ENCODE measurements at places on chromosomes 5 and 9.
A peak's percentile ranks its signal among the peaks of the same experiment; 100 is the strongest.

- H3K27ac ChIP-seq: no peak overlapping the region
- no peak for DNase-seq
- H3K4me3 ChIP-seq: no peak overlapping the region
- H3K27me3 ChIP-seq: no peaks in the 10 kb centered on the region
- H3K4me1 ChIP-seq: no peaks in the 10 kb centered on the region
These were observed 49.4 kb upstream of the EBF1 start for GRCh38 chr5:159149085-159149484.

DNA sequence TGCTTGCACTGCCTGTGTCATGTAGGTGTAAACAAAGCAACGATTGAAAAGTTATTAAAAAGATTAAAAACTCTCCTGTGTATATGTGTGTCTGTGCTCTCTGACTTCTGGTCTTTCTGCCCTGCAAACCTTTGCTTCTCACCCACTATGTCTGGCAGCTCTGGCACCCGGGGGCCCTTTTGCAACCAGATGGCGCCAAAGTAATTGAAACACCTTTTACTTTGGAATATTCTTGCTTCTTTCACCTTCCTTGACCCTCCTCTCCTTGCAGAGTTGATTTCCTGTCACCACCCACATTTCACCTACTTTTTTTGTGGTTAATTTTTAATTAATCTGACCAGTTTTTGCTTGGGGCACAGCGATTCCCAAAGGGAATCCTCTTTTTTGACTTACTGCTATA, 275.5 kb downstream of the ARHGEF28 start:
- no peak for DNase-seq
- no peaks in the 10 kb centered on the region for H3K36me3 ChIP-seq
- H3K4me3 ChIP-seq: no peak overlapping the region

- no peak overlapping the region for H3K27ac ChIP-seq
- H3K27me3 ChIP-seq: peaks cover 10% of the 10 kb centered on the region
- DNase-seq: no peak
- peak overlapping the region; percentile 63 for H3K4me3 ChIP-seq
These were observed 538 bp downstream of the PRRT1B start for GRCh38 chr9:131545786-131546335.

DNA sequence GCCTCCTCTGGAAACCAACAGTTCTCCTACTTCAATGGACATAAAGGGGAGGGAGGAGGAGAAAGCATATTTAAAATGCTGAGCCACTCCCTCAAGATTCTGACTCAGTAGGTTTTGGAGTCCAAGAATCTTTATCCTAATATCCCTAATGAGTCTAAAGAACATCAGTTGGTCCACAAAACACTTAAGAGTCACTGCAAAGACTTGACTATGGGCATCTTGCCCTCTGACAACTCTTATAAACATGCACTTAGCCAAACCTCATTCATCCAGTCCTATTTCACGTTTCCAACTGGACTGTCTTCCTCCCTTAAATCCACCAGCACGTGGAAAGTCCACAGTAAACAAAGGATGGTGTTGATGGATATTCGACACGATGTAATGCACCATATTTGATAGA, 172.5 kb downstream of the FAM114A2 start:
- no peak for DNase-seq
- no peak overlapping the region for H3K27ac ChIP-seq
- H3K36me3 ChIP-seq: no peaks in the 10 kb centered on the region
- peaks cover 10% of the 10 kb centered on the region for H3K27me3 ChIP-seq
- no peaks in the 10 kb centered on the region for H3K4me1 ChIP-seq

DNA sequence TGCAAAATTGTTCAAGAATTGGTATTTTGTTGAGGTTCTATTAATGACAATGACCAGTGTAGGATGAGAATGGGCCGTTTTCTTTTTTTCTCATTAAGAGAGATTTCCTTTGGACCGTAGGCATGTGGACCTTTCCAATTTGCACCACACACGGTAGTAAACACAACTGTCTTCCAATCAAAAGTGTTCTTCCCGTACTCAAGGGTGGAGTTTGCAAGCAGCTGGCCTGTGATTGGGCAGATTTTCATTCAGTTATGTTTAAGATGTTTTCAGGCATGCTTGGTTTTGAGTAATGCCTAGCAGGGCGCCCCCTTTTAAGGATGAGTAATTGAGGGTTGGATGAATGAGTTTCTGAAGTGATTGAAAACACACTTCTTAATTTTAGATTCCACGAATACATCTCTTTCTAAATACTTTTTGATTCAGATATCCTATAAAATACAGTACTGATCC, 2.5 kb downstream of the KDM3B start:
- no peaks in the 10 kb centered on the region for H3K27me3 ChIP-seq
- H3K36me3 ChIP-seq: peaks cover 9% of the 10 kb centered on the region
- peaks cover 9% of the 10 kb centered on the region for H3K4me1 ChIP-seq
- peak overlapping the region; percentile 93 for H3K4me3 ChIP-seq
- peak; percentile 13 for DNase-seq
- no peak overlapping the region for H3K27ac ChIP-seq

GRCh38 chr5:11384441-11385250, 519.6 kb downstream of the CTNND2 start:
- peak overlapping the region; percentile 68 for H3K4me3 ChIP-seq
- H3K4me1 ChIP-seq: peaks cover 13% of the 10 kb centered on the region
- peaks cover 60% of the 10 kb centered on the region for H3K27me3 ChIP-seq
- no peaks in the 10 kb centered on the region for H3K36me3 ChIP-seq
- peak; percentile 46 for DNase-seq
- no peak overlapping the region for H3K27ac ChIP-seq

DNA sequence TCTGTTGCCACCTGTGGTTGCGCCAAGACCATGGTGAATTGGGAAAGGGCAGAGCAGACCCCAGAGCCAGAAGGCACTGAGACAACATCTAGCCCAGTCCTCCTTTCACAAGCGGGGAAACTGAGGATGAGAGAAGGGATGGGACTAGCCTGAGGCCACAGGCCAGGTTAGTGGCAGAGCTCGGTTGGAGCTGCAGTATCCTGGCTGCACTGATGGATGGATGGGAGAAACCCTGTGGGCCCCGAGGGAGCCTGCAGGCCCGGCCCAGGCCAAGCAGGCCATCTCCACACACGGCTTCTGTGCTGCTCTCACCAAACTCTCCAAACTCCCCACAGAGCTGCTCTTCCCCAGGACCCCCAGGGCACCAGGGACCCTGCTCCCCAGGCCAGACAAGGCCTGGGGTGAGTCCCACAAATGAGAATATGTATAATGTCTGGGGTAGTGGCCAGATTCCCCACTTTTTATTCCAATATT, 60.2 kb downstream of the TSTD2 start:
- no peak for DNase-seq
- H3K27me3 ChIP-seq: no peaks in the 10 kb centered on the region
- H3K4me3 ChIP-seq: no peak overlapping the region
- no peaks in the 10 kb centered on the region for H3K36me3 ChIP-seq

GRCh38 chr5:127446626-127447025, 70.8 kb upstream of the PRRC1 start:
- no peak overlapping the region for H3K4me3 ChIP-seq
- no peaks in the 10 kb centered on the region for H3K36me3 ChIP-seq
- H3K4me1 ChIP-seq: no peaks in the 10 kb centered on the region
- DNase-seq: no peak
- peaks cover 42% of the 10 kb centered on the region for H3K27me3 ChIP-seq
- H3K27ac ChIP-seq: no peak overlapping the region

DNA sequence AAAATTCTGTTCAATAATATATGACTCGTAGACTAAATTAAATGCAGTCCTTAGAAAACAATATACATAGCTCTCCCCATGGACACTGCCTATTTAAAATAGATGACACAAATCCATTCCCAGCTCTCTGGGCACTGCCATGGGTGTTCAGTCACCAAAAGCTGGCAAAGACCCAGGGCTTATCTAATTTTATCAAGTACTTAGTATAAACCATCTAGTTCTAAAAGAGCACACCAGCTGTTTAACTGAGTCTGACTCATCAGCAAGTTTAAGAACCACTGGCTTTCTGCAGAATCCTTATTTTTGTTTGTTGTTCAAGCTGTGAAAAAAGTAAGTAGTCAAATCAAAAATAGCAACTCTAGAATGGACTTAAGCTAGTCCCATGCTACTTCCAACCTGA, 107.6 kb downstream of the PLPP1 start:
- no peak overlapping the region for H3K27ac ChIP-seq
- no peaks in the 10 kb centered on the region for H3K27me3 ChIP-seq
- H3K4me1 ChIP-seq: no peaks in the 10 kb centered on the region
- H3K4me3 ChIP-seq: no peak overlapping the region

GRCh38 chr5:103410172-103410571, 151.6 kb downstream of the MACIR start:
- no peak for DNase-seq
- H3K4me1 ChIP-seq: no peaks in the 10 kb centered on the region
- no peak overlapping the region for H3K27ac ChIP-seq
- H3K36me3 ChIP-seq: no peaks in the 10 kb centered on the region
- H3K27me3 ChIP-seq: no peaks in the 10 kb centered on the region
- no peak overlapping the region for H3K4me3 ChIP-seq

DNA sequence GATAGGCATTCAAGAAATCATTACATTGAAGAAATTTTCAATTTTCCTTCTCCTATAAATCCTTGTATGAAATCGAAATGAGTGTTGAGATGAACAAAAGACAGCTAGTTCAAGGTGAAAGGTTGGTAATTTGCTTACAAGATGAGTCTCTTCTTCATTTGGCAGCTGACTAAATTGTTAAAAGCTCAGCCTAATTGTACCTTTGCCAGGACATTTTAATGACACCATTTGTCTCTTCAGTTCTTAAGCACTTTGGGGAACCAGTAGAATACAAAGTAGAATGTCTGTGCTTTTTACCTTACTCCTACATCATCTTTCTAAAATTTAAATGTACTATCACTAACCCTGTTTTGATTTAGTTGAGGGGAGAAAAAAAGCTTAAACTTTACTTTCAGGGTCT, 59.4 kb downstream of the GRAMD2B start:
- peak overlapping the region; percentile 6 for H3K27ac ChIP-seq
- H3K4me1 ChIP-seq: peaks cover 13% of the 10 kb centered on the region
- no peaks in the 10 kb centered on the region for H3K27me3 ChIP-seq

DNA sequence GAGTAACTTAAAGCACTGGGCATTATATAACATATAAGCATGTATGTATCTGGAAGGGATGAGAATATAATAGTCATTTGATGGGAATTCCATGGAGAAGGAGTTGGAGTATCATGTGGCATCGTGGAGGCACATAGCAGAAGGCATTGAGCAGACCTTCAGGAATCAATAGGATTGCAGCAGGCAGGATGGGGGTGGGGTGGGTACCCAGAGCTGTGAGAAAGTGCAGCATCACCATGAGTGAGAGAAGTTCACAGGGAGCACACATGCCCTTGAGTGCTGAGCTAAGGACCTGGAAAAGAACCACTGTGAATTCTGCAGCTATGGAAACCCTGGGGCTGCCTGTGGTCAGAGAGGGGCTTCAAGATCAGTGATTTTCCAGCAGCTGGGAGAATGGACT, 57.3 kb downstream of the MED10 start:
- DNase-seq: no peak
- no peaks in the 10 kb centered on the region for H3K36me3 ChIP-seq
- no peak overlapping the region for H3K27ac ChIP-seq
- peaks cover 11% of the 10 kb centered on the region for H3K4me1 ChIP-seq
- no peak overlapping the region for H3K4me3 ChIP-seq

GRCh38 chr9:131422241-131422792, 28.4 kb downstream of the PRRC2B start:
- DNase-seq: peak; percentile 16
- H3K36me3 ChIP-seq: no peaks in the 10 kb centered on the region
- H3K27me3 ChIP-seq: no peaks in the 10 kb centered on the region
- no peak overlapping the region for H3K4me3 ChIP-seq
- peaks cover 20% of the 10 kb centered on the region for H3K4me1 ChIP-seq

- no peaks in the 10 kb centered on the region for H3K27me3 ChIP-seq
- H3K27ac ChIP-seq: no peak overlapping the region
- no peak overlapping the region for H3K4me3 ChIP-seq
These were observed 25.5 kb downstream of the PLAC8L1 start for GRCh38 chr5:146079695-146080373.

DNA sequence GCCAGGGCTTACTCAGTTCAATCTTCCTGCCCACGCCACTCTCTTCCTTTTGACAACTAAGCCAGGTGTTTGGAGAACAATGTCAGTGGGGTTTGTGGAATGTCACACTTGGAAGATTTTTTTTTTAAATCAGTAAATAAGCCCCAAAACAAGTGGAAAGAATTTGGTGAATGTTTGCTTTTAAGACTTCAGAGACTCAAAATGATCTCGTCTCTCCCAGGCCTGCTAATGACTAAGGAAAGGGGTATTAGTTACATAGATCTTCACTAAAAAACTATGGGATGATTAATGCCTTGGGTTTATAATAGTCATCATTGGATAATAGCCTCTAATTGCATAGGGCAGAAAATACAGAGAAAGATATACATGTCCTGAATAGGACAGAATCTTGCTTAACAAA, 166.4 kb downstream of the DMRT2 start:
- no peak overlapping the region for H3K27ac ChIP-seq
- H3K4me3 ChIP-seq: no peak overlapping the region
- H3K36me3 ChIP-seq: no peaks in the 10 kb centered on the region
- peaks cover 9% of the 10 kb centered on the region for H3K4me1 ChIP-seq
- no peaks in the 10 kb centered on the region for H3K27me3 ChIP-seq
- peak; percentile 32 for DNase-seq

DNA sequence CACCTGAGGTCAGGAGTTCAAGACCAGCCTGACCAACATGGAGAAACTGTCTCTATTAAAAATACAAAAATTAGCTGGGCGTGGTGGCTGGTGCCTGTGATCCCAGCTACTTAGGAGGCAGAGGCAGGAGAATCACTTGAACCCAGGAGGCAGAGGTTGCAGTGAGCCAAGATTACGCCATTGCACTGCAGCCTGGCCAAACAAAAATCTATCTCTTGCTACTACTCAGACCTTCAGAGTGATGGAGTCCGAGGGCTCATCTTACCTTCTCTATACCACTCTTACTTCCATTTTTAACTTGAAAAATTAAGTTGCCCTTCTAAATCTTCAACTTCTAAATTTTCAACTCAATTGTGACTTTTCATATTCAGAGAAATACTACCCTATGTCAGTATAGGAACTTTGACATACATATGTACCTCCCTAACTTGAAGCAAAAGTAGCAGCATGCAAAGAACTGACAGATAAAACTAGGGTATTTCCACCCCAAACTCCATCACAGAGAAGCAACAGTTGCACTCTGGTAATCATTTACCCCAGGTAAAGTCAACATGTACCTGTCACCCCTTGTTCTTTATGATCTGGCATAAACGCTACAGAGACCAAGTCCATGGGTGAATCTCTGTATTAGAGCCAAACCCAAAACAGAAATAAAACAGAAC, 11.4 kb downstream of the ZFAND5 start:
- no peak overlapping the region for H3K4me3 ChIP-seq
- peaks cover 20% of the 10 kb centered on the region for H3K4me1 ChIP-seq
- H3K27me3 ChIP-seq: no peaks in the 10 kb centered on the region
- H3K27ac ChIP-seq: no peak overlapping the region

GRCh38 chr9:118008246-118008645, 304.0 kb downstream of the TLR4 start:
- no peak for DNase-seq
- no peaks in the 10 kb centered on the region for H3K27me3 ChIP-seq
- no peak overlapping the region for H3K4me3 ChIP-seq
- H3K4me1 ChIP-seq: no peaks in the 10 kb centered on the region

GRCh38 chr5:154493274-154493673, 15.2 kb upstream of the HAND1 start:
- H3K4me1 ChIP-seq: no peaks in the 10 kb centered on the region
- no peak for DNase-seq
- H3K27me3 ChIP-seq: peaks cover 49% of the 10 kb centered on the region
- H3K4me3 ChIP-seq: no peak overlapping the region

- H3K4me1 ChIP-seq: peaks cover 27% of the 10 kb centered on the region
- peak overlapping the region; percentile 76 for H3K27ac ChIP-seq
- peak; percentile 85 for DNase-seq
- H3K36me3 ChIP-seq: no peaks in the 10 kb centered on the region
- H3K4me3 ChIP-seq: no peak overlapping the region
These were observed 227.1 kb upstream of the NREP start for GRCh38 chr5:111984044-111984443.

All from PC-3 (cell line).